ENCODE measurements at places on chromosomes 5 and 9.
A peak's percentile ranks its signal among the peaks of the same experiment; 100 is the strongest.

DNA sequence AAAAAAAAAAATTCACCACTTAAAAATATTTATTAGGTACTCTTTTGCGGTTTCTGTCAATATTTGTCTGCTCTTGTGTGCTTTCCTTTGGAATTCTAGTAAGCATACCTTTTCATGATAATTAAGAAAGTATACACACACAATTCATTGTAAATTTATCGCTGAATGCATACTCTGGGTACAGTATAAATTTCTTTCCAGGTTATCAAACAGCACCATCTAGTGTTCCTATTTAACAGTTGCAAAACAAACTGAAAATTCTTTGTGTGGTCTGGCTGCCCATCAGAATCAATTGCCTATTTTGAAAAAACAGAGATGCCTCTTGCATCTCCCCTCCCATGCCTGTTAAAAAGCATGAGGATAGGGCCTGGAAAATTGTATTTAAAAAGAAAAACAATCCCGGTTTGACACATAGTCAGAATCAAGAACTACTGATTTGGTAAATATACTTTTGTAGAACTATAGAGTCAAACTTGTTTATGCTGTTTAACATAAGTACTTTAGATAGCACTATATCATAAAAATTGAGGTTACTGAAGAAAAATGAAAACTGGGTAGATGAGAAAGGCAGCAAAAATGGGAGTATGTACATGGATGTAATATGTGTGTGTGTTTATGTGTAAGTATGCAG, 16.2 kb downstream of the PGGT1B start:
- DNase-seq, result peak; percentile 34

- no peak for DNase-seq
Measured at GRCh38 chr9:74138182-74138581, 359.0 kb upstream of the RORB start.

GRCh38 chr9:121388140-121388905, 18.3 kb upstream of the STOM start:
- no peak for DNase-seq

DNA sequence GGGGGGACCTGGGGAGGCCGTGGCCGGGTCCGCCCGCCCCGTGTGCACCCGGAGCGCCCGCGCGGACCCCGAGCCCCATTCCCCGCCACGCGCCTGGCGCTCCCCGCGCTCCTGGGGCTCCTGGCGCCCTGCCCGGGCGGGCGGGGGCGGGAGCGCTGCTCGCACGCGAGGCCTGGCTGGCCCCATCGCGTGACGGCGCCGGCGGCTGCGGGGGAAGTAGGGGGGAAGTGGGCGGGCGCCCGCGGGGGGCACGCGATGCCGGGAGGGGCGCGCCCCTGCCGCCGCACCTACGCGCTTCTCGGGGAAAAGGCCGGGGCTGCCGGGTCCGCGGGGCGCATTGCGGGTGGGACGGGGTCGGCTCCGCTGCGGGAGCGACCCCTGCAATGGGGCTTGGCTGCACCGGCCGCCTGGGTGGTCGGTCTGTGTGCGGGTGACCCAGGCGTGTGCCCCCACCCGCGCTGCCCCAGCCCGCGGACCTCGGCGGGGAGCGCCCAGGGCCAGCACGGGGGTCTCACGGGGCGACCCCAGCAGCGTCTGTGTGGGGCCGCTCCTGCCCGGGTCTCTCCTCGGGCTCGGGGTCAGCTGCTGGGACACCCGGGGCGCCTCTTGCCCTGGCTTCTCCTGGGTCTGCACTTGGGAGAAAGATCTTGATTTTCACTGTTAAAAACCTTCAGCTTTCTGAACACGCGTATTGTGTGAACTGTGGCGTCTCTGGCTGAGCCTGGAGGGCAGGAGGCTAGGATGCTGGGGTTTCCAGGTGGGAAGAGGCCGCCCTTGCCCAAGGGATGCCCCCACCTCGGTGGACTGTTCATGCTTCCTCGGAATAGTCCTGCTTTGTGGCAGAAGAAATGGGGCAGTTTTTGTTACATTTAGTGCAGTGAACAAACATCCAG, 52.4 kb downstream of the AHRR start:
- DNase-seq, result peak; percentile 93

GRCh38 chr5:178488696-178489095, 101.5 kb downstream of the COL23A1 start:
- no peak for DNase-seq

DNA sequence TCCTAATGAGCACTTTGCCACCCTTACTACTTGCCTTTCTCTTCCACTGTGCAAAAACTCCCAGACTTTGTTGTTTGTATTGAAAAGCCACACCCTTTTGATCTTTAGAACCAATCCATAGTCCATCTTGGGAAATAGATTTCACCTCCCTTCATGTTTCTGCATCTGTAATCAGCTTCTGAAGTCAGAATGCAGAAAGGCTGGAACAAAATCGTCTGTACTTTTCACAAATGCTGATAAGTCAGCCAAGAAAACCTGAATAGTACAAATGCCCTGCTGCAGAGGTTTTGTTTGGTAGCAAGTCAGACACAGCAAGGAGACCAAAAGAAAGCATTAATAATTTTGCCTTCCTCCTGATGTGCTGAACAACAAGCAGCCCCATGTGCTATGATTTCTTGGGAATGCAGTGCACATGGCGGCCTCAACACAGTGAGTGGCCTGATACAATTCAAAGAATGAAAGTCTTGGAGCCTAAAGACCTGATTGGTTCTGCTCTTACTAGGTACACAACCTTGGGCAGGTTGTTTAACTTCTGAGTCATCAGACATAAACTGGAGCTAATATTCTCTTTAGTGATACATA, 59.2 kb upstream of the STK32A start:
- no peak for DNase-seq

GRCh38 chr5:86885489-86886230, 267.9 kb downstream of the COX7C start:
- no peak for DNase-seq

DNA sequence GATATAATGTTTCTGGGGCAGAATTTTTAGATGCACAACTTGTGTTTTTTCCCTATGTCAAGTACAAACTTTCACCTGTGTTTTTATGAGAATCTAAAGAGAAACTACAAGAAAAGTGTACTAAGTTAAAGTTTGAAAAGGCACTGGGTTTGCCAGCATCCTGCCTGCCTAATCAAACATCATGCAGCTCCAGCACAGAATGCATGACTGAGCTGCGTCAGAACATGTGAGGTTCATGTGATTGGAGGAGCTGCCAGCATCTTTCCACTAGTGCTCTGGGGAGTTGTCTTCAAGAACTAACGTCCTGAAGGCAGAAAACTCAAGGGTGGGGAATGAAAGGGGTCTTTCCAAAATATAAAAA, 46.1 kb upstream of the RIC1 start:
- peak; percentile 49 for DNase-seq

DNA sequence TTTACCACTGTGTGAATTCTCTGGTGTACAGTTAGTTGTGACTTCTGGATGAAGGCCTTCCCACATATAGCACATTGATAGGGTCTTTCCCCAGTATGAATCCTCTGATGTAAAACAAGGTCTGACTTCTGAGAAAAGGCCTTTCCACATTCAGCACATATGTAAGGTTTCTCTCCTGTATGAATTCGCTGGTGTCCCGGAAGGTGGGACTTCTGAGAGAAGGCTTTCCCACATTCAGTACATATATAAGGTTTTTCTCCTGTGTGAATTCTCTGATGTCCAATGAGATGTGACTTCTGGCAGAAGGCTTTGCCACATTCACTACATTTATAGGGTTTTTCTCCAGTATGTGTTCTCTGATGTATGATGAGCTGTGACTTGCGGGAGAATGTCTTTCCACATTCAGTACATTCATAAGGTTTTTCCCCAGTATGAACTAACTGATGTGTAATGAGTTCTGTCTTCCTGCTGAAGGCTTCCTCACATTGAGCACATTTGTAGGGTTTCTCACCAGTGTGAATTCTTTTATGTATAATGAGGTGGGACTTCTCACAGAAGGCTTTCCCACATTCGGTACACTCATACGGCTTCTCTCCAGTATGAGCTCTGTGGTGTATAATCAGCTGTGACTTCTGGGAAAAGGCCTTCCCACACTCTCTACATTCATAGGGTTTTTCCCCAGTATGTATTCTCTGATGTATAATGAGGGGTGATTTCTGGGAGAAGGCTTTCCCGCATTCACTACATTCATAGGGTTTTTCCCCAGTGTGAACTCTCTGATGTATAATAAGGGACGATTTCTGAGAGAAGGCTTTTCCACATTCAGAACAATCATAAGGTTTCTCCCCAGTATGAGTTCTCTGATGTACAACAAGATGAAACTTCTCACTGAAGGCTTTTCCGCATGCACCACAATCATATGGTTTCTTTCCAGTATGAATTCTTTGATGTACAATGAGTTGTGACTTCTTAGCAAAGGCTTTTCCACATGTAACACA, 9.1 kb downstream of the ZNF300 start:
- no peak for DNase-seq

GRCh38 chr9:35422346-35422745, 67.6 kb upstream of the RUSC2 start:
- no peak for DNase-seq

DNA sequence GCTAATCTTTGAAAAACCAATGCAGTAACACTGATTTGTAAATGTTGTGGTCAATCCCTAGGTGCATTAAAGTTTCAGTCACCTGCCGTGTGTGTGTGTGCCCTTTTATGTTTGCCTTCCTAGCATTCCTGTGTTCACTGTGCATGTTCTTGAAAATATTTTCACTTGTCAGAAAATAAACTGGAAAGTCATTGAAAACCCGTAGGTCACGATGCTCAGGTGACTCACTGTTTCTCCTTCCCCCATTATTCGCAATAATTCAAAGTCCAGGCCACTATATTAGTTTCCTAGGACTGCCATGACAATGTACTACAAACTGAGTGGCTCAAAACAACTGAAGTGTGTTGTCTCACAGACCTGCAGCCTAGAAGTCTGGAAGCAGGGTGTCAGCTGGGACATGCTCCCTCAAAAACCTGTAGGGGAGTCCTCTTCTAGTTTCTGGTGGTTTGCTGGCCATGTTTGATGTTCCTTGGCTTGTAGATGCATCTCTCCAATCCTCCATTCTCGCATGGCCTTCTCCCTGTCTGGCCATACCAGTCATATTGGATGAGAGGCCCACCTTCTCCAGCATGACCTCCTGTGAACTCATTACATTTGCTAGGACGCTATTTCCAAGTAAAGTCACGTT, 29.3 kb downstream of the MARVELD2 start:
- no peak for DNase-seq

DNA sequence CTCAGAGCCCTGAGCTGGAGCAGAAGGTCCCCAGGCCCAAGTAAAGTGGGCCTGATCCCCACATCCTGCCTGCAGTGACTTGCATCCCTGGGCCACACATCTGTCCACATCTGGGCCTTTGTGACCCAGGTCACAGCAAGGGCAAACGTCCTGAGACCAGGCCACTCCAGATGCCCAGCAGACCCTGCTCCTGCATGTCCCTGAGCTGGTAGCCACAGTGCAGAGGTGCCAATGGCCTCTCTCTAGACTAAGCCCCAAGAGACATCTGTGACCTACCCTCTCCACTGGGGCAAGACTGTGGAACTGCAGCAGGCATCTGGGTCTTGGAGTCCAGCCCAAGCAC, 2.5 kb downstream of the FLT4 start:
- DNase-seq, result no peak

DNA sequence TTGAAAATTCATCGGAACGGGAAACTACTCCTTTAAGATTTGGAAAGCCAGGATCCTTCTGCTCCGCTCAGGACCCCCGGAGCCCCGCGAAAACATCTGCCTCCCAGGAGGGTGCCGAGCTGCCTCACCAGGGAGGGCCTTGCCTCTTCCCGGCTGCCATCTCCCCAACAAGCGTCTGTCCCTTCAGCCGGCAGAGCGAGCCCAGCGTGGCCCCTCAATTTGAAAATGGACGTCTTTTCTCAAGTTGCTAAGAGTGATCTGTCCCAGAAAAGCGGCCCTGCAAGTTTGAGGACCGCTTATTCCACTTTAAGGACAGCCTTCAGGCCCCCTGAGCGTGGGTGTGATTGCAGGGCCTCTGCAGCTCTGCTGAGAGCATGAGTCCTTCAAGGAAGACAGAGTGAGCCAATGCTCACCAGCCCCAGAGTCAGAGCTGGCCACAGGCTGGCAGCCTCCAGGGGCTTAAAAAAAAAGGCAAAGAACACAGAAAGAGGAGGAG, 101.3 kb downstream of the PHF2 start:
- no peak for DNase-seq

DNA sequence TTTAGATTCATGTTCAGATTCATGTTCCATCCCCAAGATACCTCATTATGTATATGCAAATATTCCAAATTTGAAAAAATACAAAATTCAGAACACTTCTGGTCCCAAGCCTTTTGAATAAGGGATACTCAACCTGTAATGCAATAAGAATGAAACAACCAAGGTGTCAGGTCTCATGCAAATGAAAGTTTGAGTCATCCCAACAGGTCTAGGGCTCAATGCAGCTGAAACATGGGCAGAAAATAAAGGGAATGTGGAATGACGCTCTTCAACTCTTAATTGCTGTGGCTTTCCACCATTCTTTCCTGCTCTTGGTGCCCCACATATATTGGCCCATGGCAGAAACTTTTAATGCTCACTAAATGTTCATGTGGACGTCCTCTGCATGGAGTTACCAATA, 107.3 kb upstream of the DAPK1 start:
- DNase-seq, result no peak

GRCh38 chr5:91352831-91353695, 30.1 kb downstream of the ARRDC3 start:
- no peak for DNase-seq

GRCh38 chr9:101365181-101365580, 19.6 kb downstream of the BAAT start:
- DNase-seq, result no peak

DNA sequence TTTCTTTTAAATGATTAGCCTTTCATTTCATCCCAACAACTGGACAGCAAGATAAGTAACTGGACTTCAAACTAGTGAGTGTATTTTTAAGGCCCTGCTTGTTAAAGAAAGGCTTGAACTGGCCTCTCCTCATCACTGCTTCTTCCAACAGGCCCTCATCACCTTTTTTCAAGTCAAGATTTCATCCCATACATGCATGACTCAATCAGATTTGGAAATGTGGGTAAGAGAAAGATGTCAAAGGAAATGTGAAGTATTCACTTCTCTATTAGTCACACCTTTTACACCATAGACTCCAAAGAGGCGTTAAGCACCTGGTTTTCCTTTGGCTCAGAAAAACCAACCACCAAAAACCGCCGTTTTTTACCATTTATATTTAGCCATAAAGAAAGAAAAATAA, 4.9 kb downstream of the NR4A3 start:
- DNase-seq, result no peak

DNA sequence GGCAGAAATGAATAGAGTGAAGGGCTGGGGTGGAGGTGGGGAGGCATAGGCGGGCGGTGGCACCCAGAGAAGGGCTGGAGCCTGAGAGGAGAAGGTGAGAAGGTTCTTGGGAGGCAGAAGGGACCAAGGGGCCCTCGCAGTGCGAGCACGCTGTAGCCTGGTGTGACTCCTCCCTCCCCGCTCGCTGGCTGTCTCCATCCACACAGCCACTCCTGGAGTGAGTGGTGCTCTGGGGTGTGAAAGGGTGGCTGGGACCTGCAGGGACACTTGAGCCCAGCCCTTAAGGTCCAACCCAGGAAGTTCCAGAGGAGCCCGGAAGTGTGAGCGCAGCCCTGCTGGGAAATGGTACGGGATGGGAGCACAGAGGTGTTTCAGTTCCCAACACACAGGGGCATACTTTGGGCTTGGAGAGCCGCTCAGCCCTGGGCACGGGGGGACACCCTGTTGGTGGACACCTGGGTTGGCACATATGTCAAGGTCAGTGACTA, 9.3 kb upstream of the SCGB3A1 start:
- peak; percentile 14 for DNase-seq
